ENCODE measurements at places on chromosomes 7 and 10.

GRCh38 chr7:23004247-23004520 is 9.7 kb downstream of the HYCC1 start:
- DNase-seq: no peak

GRCh38 chr7:132142006-132142405 is 434.3 kb downstream of the PLXNA4 start:
- DNase-seq: no peak

GRCh38 chr10:45627412-45628048 is 45.0 kb downstream of the ZFAND4 start:
- no peak for DNase-seq

DNA sequence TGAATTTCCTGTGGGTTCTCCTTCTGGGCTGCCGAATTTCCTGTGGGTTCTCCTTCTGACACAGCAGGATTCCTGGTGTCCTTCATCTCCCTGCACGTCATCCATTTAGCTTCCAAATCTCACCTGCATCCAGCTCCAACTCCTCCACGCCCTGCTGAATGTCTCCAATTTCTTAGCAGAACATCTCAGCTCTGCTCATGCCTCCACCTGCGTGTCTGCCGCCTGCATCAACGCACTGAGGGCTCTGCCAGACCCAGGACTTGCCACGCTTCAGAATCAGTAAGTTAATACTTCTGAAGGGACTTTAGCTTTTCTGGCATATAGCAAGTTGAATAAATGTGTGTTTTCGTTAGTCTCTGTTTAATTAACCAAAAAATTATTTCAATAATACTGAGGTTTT is 31.1 kb upstream of the VIPR2 start:
- DNase-seq: no peak

DNA sequence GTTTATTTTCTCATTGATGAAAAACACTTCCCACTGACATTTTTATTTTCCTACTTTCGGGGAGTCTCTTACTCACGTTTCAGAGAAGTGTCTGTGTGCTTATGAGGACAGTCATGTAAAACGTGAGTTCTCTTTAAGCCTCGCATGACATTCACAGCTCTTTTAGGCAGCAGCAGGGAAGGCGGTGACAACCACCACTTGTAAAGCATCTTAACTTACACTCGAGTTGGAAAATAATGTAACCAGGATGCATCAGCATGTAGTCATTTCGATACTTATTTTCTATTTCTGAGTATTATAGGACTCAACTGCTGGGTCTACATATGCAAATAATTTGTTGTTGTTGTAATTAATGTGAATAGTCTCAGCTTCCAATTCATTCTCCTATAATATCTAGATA is 153.6 kb downstream of the SEMA3D start:
- DNase-seq: no peak

DNA sequence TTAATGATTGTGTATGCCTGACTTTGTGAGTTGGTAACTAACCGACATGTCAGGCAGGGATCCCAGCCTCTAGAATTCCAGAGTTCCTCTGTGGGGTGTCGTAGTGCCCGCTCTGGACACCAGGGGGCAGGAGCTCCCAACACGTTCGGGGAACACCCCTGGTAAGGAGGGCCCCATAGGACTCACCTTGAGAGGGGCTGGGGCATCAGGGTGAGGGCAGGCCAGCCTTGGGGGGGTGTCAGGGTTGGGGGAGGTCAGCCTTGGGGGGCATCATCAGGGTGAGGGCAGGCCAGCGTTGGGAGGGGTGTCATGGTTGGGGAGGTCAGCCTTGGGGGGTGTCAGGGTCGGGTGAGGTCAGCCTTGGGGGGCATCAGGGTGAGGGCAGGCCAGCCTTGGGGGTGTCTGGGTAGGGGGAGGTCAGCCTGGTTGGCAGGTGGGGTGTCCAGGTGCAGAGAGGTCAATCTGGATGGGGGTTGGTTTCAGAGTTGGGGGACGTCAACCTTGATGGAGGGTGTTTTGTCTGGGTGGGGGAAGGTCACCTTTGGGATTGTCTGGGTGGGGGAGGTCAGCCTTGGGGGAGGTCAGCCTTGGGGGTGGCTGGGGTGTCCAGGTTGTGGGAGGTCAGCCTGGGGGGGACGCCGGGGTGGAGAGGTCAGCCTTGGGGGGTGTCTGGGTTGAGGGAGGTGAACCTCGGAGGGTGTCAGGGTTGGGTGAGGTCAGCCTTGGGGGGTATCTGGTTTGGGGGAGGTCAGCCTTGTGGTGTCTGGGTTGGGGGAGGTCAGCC is 45.6 kb upstream of the SUN1 start:
- peak; percentile 73 for DNase-seq

DNA sequence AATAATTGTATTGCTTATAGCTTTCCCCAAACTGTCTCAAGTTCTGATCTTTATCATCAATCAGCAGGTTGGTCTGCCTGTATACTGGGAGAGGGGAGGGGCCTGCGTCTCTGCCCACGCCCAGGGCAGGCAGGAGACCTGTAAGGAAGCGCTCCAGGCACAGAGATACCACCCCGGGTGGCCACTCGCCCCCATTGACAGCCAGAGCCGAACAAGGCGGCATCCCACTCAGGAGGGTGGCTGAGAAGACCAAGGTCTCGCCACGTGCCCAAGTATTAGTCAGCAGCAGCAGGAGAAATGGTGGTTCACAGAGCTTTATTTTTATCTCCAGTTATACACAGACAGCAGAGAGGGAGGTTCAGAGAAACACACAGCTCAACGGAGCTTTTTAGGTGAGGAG is 7.2 kb downstream of the STK32C start:
- DNase-seq: no peak

DNA sequence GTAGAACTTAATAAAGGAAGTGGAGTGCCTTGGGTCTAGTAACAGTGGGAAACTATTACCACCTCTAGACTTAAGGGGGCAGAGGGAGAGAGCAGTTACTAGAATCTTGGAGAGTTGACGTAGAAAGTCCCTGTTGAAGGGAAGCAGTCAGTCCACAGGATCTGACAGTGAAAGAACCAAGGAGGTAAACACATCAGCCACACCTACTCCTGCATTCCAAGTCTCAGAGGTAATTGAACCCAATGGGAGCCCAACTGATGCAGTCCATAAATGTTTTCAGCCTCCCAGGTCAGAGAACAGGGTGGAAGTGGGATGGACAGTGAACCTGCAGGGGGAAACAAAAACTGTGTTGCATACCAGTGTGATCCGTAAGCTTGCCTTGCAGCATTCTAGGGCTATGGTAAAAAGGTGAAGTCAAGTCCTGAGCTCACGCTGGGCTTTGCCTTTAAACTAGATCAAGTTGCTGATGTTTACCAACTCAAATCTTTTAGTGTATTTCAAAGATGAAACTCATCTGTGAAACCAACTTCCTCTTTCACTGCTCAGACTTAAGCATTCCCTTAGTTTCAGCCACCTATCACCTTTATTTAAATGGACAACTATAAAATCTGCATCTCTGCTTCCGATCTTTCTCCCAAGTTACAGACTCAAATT is 57.2 kb downstream of the SLC16A12 start:
- no peak for DNase-seq

- no peak for DNase-seq
These were observed 256.0 kb upstream of the MKI67 start for GRCh38 chr10:128382225-128382624.

DNA sequence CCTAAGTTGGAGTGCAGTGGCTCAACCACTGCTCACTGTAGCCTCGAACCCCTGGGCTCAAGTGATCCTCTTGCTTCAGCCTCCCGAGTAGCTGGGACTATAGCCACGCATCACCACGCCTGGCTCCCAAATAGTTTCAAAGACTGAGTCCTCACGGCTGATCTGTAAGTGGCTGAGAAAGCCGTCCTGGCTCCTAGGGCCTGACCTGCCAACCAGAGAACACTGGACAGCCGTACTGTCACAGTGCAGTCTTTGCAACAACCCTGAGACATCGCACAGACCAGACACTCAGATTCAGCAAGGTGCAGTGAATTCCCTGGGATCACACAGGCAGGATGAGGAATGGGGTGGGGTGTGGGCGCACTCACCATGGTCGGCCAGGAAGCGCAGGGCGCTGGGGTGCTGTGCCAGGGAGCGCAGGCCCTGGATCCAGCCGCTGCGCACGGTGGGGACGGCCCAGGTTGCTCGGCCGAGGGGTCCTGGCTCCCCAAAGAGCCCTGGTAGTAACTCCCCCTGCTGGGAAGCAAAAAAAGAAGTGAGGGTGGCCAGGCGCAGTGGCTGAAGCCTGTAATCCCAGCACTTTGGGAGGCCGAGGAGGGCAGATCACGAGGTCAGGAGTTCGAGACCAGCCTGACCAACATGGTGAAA is 10.7 kb downstream of the BRAT1 start:
- DNase-seq: no peak

Data from NCI-H1694 (cell line).